A549 treated with DMSO at 1 μM for 4 hours (cell line): ENCODE measurements at places on chromosomes 1 and 21. TPM values are rescaled to one million over a fixed set of nuclear protein-coding genes. Genes with fewer than 3 reads are reported as not detected.

Gene CD2
- not detected in 5 replicates for total RNA-seq

Gene GBP6
- not detected in 5 replicates for total RNA-seq

Gene GSTM5
- not detected in 5 replicates for total RNA-seq

Gene HCN3
- 3.0 to 5.4 TPM (median 5.3 TPM) in 5 replicates for total RNA-seq
